Stimulated activated CD4-positive, alpha-beta T cell treated with anti-CD3 and anti-CD28 coated beads, Interleukin-4, amount 100 ng/mL, for 4 hours (primary cell): ENCODE measurements at places on chromosomes 5 and 9.

- no peak for DNase-seq
These were observed 599.9 kb downstream of the SEMA5A start for GRCh38 chr5:8945972-8946371.

GRCh38 chr9:13651526-13651925 lies 372.0 kb upstream of the MPDZ start:
- DNase-seq = no peak

DNA sequence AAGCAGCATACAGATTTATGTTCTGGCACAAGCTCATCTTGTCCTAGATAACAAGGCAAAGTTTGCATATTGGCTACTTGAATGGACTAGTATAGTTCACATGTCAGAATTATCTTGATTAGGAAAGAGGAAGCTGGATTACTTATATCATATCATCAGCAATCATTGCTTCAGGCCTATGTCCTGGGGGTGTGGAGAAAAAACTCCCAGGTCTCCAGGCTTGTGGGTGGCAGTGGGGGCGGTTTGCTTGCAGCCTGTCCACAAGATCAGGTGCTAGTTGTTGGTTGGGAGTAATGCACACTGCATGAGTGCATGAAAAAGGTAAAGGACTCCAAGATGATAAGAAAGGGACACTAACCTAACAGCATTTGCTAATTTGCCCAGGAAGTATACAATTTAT lies 326.4 kb upstream of the PDE4D start:
- DNase-seq = no peak

DNA sequence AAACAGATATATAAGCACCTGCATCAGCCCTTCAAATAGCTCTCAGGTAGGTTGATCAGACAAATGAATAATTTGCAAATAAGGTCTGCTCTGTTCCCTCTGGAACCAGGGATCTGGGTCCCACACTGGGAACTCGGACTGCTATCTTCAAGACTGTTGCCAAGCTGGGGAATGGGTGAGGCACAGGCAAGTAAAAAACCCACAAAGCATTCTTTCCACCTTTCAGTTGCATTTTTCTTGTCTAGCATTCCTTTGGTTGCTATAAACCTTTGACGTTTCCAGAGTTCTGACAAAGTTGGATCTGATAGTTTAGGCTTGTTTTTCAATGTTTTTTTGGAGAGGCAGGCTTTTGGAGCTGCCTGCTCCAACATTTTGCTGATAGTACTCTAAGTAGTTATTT lies 20.1 kb downstream of the FBXL17 start:
- no peak for DNase-seq

DNA sequence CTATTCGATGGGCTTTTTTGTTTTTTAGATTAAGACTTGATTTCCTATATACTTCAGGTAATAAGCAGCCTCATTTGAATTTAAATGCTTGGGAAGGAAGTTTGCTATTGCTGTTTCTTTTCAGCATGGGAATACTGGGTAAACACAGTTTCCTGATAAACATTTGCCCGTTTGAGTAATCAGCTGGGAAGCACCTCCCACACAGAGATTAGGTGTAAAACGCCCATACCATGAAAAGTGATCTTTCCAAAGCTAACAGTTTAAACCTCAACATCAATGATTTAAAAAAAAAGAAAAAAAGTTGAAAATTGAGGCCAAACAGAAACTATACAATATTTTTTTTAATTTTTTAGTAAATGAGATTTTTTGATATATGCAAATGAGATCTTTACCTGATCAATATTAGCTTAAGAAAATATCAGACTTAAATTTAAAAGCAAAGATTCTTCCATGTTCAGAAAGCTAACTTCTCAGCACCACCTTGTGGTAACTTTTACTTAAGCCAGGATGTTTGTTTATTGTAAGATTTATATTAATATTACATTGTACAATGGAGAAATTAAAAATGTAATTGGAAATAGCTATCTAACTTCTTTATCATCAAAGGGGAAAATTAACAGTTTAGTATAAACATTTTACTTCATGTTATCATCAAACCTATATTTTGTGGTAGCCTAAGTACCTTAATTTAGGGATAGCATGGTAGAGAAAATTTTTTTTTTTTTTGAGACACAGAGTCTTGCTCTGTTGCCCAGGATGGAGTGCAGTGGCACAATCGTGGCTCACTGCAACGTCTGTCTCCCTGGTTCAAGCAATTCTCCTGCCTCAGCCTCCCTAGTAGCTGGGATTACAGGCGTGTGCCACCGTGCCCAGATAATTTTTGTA lies 39.8 kb downstream of the F2RL2 start:
- DNase-seq = no peak

GRCh38 chr5:101788797-101789196 lies 507.3 kb downstream of the SLCO4C1 start:
- no peak for DNase-seq

DNA sequence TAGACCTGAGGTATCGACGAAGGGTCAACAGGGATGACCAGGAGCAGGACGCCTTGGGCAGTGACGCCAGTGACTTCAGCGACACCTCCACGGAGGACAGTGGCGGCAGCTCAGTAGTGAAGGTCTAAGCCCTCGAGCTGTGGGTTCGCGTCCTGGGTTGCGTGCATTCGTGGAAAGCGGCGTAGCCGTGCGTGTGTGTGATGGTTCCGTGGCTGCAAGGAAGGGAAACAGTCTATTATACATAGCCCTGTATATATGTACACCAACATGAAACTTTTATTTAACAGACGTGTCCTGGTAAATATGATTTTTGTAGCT lies 8.4 kb downstream of the PPP1R26 start:
- no peak for DNase-seq

DNA sequence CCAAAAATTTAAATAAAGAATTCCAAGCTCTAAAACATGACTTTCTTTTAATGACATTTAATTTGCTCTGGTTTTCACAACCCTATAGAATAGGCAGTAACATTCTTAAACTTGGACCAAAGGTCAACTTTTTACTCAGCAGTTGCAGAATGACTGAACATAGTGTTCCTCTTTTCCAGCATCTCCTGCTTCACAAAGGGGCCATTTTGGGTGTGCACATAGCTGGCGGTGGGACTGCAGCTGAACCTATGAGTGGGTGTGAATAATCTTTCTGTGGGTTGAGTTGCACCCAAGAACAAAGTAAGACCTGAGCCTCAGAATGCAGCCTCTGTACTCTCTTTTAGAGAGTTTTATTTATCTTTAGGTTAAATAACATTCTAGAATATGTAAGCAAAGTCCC lies 96.9 kb upstream of the HAPLN1 start:
- no peak for DNase-seq
